ENCODE measurements at places on chromosomes 2 and 18. TPM values are rescaled to one million over a fixed set of nuclear protein-coding genes. Genes with fewer than 3 reads are reported as not detected.

Gene ITPRIPL1
- total RNA-seq = 3.9 TPM

DNA sequence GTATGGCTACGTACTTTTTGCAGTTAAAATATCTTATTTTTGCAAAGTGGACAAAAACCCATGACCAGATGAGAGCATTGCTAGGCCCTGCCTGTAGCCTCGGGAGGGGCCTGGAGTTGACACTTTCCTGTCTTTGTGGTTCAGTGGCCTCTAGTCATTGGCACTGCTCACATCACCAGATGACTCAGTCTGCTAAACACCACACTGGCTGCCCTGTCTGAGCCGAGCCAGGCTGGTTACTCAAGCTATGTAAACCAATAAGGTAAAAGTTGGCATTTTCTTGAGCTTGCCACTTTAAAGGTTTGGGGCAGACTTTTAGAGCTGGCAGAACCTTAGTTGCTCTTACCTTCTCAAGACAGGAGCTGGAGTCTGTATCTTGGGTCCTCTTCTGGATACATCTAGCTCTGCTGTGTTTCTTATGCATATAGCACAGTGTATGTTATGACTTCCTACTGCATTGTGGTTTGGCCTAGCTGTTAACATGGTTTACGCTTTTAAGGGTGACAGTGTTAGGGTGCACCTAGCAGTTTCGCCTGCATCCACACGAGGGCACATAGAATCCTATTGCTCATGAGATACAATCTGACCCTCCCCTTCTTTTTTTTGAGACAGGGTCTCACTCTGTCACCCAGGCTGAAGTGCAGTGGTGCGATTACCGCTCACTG is 76.4 kb downstream of the AP1S3 start:
- H3K27ac ChIP-seq = peak overlapping the region; percentile 75
- H3K27me3 ChIP-seq = no peaks in the 10 kb centered on the region
- peak; percentile 23 for DNase-seq
- H3K36me3 ChIP-seq = no peaks in the 10 kb centered on the region
- H3K4me3 ChIP-seq = peak overlapping the region; percentile 11

GRCh38 chr18:44731530-44732237 is 51.0 kb downstream of the SETBP1 start:
- no peak overlapping the region for H3K27ac ChIP-seq
- DNase-seq = no peak
- peaks cover 2% of the 10 kb centered on the region for H3K4me1 ChIP-seq

Gene DHRS9
- total RNA-seq = not detected

GRCh38 chr2:76275788-76276187 is 565.1 kb upstream of the GCFC2 start:
- no peak overlapping the region for H3K4me3 ChIP-seq
- no peaks in the 10 kb centered on the region for H3K27me3 ChIP-seq
- no peaks in the 10 kb centered on the region for H3K4me1 ChIP-seq
- H3K27ac ChIP-seq = no peak overlapping the region
- no peak for DNase-seq

- H3K4me1 ChIP-seq = no peaks in the 10 kb centered on the region
- peaks cover 10% of the 10 kb centered on the region for H3K27me3 ChIP-seq
- DNase-seq = no peak
- H3K27ac ChIP-seq = no peak overlapping the region
- no peaks in the 10 kb centered on the region for H3K36me3 ChIP-seq
- no peak overlapping the region for H3K4me3 ChIP-seq
Observed at GRCh38 chr2:158796652-158797051, 1.5 kb downstream of the DAPL1 start.

Gene CD207
- total RNA-seq = not detected

- H3K27me3 ChIP-seq = no peaks in the 10 kb centered on the region
- H3K36me3 ChIP-seq = no peaks in the 10 kb centered on the region
- no peak overlapping the region for H3K27ac ChIP-seq
- no peak for DNase-seq
- H3K4me3 ChIP-seq = no peak overlapping the region
- no peaks in the 10 kb centered on the region for H3K4me1 ChIP-seq
Observed at GRCh38 chr18:36095936-36096519, 28.7 kb upstream of the RPRD1A start.
